GM04503 (cell line): ENCODE measurements at places on chromosomes 5 and 9.

GRCh38 chr9:96129747-96130146 lies 172.2 kb downstream of the HSD17B3 start:
- no peak for DNase-seq

DNA sequence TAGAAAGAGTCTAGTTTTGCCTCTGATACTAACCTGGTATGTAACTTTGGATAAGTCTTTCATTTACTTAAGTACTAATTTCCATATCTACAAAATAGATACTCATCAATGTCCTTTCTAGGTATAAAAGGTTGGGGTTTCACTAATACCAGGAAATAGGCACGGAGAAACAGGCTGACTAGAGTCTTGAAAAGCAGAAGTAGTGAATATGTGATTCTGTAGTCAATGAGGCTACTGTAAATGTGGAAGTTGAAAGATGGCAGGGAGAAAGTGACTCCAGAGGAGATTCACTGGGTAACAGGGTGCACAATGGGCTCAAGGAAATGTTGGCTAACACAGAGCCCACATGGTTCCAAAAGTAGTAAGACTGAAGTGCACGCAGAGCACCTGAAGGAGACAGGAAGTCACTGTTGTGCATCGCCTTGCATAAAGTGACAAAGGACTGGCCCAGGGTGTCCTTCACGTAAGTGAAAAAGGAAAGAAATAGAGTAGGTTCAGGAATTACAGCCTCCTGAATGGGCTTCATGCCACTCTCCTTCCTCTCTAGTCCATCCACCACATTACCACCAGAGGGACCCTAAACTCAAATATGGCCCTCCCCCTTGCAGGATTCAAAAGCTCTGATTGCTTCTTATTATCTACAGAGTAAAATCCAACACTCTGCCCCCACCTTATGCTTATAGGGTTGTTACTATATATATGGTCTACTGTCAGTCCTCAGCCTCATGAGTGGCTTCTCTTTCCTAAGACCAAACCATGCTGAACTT lies 288.0 kb upstream of the SMARCA2 start:
- DNase-seq = no peak

DNA sequence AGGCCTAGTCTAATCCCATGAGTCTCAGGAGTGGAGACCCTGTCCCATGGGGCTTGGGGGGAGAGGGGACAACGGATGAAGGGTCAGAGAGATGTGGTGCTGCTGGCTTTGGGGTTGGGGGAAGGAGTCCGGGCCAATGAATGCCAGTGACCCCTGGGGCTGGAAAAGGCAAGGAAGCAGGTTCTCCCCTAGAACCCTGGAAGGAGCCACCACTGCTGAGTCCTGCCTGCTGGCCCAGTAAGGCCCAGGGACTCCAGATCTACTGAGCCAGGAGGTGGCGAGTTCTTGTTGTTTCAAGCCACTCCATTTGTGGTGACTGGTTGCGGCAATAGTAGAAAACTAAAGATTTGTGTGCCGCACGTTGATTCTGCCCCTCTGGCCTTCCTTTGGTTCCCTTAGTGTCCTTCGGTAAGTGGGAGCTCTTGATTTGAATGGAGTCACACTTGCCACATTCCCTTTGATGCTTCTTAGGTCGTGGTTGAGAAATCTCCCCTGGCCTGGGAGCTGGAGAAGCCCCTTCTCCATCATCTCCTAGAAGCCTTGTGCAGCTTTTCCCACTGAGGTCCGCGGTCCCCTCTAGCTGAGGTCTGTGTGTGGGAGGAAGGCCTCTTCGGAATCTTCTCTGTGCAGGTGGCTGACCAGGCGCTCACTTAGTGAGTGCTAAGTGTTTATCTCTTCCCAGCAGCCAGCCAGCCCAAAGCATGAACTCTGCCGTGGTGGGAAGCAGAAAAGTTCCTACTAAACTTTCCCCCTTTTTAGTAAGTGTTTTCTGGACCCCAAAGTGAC lies 9.0 kb downstream of the FCN1 start:
- no peak for DNase-seq

GRCh38 chr9:87520172-87520683 lies 22.6 kb downstream of the DAPK1 start:
- DNase-seq = no peak

GRCh38 chr9:15509931-15510788 lies 610 bp downstream of the PSIP1 start:
- no peak for DNase-seq

DNA sequence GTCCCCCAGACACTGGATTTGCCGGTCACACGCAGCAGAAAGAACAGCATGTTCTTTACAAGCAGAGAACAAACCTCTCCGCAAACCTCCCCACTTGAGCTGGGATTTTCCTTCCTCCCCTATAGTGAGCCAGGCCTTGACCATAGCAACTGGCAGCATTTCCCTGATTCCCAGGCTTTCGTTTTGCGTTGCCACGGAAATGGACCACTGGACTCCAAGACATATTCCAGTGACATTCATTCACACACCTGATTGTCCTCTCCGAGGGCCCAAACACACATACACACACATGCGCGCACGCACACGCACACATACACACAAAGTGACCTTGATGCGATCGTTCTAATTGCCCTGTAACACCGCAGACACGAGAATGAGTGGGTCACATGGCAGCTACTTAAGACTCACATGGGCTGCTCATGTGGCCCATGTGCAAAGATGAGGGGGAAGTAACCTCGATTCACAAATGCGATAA lies 80.9 kb upstream of the CPEB4 start:
- DNase-seq = no peak

GRCh38 chr9:133303266-133304157 lies 28.5 kb upstream of the ABO start:
- no peak for DNase-seq

DNA sequence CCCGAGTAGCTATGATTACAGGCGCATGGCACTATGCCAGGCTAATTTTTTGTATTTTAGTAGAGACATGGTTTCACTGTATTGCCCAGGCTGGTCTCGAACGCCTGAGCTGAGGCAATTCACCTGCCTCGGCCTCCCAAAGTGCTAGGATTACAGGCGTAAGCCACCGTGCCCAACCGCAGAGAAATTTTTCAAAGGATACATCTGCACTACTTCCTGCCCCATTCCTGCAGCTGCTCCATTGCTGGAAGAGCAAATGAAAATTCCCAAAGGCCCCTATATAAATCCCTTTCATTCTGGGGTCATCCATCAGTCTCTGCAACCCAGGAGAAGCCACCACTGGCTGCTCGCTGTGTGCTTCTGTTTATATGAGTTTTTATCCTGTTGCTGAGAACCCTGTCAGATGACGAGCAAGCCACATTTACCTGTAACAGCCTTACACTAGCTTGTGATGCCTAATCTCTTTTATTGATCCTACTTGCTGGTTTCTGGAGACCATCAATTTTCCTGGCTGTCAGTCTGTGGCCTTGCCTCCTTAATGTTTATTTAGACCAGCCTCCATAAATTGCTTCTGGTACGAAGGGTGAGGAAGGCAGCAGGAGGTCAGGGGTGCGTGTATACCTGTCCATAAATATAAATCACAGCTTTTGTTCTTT lies 925.3 kb downstream of the TLE4 start:
- DNase-seq = no peak

DNA sequence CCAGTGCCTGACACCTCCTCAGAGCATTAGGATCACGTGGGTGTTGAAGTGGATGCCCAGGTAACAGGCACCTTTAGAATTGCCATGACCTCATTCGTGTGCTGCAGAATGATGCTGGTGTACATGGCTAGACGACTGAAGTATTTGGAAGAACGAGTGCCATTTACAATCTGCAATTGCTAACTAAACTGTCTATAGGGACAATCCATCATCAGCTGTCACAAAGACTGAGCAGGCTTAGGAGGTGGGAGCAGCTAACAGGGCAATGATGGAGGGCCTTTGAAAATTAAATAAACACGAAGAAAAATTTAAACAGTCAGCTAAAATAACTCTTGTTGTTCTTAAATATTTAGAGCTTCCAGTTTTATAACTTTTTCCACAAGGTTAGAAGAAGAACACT lies 375.8 kb downstream of the GADD45G start:
- no peak for DNase-seq

GRCh38 chr5:98540056-98540455 lies 233.4 kb upstream of the RGMB start:
- DNase-seq = no peak

DNA sequence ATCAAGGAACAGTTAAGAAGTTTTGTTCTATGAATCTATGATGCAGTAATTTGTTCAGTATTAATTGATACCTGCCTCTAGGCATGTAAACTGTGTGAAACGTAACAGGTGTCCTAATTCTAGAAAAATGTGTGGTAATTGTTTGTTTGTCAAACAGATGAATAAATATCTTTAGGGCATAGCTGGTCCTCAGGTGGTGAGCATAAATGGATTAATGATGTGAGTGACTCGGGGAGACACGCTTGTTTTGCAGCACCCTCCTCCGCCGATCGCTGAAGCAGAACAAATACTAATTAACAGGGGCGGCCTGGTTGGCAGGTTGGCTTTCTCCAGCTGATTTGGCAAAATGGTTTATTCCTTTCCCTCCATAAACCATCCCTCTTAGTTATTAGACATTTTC lies 88.8 kb downstream of the TLE4 start:
- DNase-seq = no peak

GRCh38 chr9:105444130-105444529 lies 3.7 kb upstream of the FSD1L start:
- no peak for DNase-seq

DNA sequence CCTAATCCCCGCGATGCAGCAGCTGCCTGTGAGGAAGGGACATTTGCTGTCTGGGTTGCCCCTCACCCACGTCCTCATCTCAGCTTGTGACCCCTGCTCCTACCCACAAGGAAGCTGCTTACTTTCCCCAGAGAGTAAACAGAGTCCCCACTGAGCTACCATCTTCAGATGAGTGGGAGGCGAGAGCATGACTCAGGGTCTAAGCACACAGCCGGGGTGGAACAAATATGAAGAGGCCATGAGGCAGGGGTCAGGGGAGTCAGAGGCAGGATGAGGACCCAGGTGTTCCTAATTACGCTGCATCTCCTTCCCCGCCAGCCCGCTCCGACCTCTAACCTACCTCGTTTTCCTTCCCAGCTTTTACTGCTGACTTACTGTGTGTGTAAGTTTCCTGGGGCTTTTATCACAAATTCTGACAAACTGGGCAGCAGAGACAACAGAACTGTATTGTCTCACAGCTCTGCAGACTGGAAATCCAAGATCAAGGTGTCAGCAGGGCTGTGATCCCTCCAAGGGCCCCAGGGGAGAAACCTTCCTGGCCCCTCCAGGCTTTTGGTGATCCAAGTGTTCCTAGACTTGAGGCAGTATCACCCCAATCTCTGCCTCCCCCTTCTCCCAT lies 94.0 kb upstream of the DNAH5 start:
- no peak for DNase-seq

GRCh38 chr5:6461793-6462650 lies 13.4 kb downstream of the UBE2QL1 start:
- no peak for DNase-seq

DNA sequence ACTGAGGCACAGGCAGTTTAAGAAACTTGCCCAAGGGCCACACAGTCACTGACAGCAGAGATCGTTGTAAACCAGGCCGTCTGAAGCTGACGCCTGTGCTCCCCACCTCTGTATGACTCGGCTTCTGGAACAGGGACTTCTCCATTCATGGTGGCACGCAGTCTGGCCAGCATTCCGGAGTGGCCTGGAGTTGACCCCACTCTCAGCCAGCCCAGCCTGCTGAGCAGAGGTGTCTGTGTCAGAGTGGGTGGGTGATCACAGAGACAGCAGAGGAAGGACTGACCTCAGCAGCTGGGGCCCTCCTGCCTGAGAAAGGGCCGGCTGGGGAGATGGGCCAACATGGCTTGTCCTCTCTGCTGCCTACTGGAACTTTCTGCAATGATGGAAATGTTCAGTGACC lies 12.6 kb downstream of the LRSAM1 start:
- no peak for DNase-seq

DNA sequence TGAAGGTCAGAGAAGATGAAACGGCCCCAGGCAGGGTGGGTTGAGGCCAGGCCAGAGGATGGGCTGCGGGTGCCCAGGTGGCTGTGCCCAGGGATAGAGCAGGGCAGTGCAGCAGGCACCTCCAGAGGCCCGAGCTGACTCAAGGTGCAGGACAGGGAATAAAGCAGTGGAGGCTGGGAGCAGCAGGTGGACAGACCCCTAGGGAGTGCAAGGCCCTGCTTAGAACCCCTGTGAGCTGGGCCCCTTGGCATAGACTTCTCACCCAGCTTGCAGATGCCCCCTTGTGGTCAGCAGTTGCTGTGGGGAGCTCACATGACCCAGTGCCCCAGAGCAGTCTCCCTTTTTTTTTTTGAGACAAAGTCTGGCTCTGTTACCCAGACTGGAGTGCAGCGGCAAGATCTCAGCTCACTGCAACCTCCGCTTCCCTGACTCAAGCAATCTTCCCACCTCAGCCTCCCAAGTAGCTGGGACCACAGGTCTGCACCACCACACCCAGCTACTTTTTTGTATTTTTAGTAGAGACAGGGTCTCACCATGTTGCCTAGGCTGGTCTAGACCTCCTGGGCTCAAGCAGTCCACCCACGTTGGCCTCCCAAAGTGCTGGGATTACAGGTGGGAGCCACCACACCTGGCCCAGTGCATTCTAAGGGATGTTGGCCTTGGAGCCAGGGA lies 118.8 kb downstream of the WNK2 start:
- DNase-seq = no peak

GRCh38 chr5:153445875-153446579 lies 44.4 kb upstream of the GRIA1 start:
- no peak for DNase-seq

DNA sequence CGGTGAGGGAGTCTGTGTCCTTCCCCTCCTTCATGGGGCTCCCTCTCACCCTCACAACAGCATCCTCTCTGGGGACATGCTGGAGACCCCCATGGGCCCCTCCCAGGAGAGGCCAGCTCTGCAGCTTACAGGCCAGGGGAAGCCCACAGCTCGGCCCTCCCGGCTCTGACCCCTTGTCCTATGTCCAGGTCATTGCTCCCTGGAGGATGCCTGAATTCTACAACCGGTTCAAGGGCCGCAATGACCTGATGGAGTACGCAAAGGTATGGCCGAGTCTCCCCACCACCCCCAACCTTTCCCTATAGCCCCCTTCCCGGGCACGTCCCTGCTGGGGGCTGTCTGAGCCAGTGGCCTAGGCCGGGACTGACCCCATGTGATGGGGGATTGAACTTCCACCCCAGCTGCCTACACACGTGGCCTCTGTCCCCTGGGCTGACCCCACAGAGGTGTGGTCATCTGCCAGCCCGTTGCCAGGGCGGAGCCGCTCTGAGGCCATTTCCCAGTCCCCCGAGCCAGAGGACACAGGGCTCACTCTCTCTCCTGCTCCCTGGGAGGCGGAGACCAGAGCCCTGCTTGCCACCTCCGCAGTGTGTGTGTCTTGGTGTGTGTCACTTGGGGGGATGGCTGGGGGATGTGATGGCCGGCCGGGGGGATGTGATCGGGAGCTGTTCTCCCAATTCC lies 21.9 kb downstream of the ASS1 start:
- DNase-seq = no peak

DNA sequence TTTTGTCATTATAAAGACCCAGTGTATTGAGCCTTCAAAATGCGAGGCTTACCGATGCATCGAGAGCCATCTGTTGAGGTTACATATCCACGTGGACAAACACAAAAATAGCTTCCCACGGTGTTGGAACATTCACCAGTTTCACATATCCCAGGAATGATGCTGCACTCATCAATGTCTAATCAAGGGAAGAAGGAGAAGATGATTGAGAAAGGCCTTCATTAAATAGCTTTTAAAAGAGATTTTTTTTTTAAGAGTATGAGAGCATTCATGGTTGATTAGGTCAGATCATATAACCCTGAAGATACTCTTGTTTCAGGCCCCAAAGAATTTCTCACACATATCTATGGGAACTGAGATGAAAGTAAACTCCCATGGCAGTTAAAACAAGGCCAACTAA lies 129.4 kb downstream of the FBN2 start:
- no peak for DNase-seq

- no peak for DNase-seq
Observed at GRCh38 chr5:150186137-150186536, 3.7 kb upstream of the SLC6A7 start.
